ENCODE measurements at places on chromosomes 16 and 17. TPM values are rescaled to one million over a fixed set of nuclear protein-coding genes. Genes with fewer than 3 reads are reported as not detected.

DNA sequence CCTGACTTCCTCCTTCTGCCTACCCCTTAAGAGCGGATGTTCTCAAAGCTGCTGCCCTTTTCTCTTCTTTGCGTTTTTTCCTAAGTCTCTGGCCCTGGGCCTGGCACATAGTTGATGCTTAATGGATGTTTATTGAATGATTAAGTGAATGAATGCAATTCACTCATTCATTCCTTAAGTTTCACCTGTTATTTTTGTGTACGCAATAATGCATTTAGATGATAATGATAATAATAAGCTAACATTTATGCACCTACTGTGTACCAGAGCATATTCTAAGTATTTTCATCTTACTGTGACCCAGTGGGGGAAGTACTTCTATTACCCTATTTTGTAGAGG, 4.4 kb downstream of the CCL5 start:
- no peak for DNase-seq

Gene TBC1D3E
- not detected for total RNA-seq

- DNase-seq = no peak
These were observed 842 bp upstream of the CALB2 start for GRCh38 chr16:71357681-71358080.

- no peak for DNase-seq
These were observed 21.8 kb upstream of the HERPUD1 start for GRCh38 chr16:56910112-56910511.

- no peak for DNase-seq
These were observed 126.6 kb downstream of the ANKRD11 start for GRCh38 chr16:89363621-89364393.

GRCh38 chr16:72935896-72936295, 112.0 kb downstream of the ZFHX3 start:
- DNase-seq = peak; percentile 71

GRCh38 chr17:76560036-76560876, 20.4 kb downstream of the PRCD start:
- DNase-seq = no peak

DNA sequence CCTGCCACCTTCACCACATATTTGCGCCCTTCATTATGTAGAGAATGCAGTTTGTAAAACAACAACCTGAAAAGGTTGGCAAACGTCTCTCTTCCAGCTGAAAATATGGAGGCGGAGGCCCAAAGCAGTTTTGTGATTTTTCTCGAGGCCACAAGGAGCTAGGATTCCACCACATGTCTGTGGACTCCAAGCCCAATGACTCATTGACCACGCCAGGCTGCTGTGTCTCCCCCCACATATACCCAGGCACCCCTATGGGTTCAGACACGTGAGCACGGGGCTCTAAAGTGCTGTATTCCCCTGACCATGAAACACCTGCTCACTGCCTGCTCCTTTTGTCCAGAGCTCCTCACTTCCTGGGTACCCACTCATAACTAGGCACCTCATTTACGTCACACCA, 121.4 kb upstream of the CDH5 start:
- DNase-seq = no peak

- no peak for DNase-seq
These were observed 125.9 kb downstream of the OR1D5 start for GRCh38 chr17:2937331-2938003.

DNA sequence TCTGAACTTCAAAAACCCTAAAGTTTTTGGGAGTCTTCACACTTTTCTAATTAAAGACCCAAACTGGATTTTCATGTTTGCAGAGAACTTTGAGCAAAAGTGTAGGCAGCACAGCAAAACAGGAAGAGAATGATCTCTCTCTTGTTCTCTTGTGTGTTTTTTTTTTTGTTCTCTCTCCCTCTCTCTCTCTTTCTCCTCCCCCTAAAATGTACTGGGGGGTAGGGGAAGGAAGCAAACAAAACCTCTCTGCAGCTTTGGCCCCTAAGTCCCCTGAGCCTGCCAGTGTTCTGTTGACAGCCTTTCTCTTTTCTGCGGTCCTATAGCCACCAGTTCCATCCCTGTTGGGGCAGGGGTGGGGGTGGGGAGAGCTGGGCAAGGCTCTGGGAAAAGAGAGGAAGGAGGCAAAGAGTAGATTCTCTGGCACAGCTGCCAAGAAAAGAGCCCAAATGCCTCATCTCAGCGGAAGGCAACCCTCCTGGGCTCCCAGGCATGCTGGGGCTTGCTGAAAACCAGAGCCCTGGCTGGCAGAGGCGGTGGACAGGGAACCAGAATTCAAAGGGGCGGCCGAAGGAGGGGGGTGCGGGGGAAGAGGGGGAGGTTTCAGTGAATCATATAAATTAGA, 295.3 kb downstream of the SOX9 start:
- DNase-seq = no peak

Gene RANGRF
- total RNA-seq = 46.6 TPM

Gene PRAC1
- not detected for total RNA-seq

DNA sequence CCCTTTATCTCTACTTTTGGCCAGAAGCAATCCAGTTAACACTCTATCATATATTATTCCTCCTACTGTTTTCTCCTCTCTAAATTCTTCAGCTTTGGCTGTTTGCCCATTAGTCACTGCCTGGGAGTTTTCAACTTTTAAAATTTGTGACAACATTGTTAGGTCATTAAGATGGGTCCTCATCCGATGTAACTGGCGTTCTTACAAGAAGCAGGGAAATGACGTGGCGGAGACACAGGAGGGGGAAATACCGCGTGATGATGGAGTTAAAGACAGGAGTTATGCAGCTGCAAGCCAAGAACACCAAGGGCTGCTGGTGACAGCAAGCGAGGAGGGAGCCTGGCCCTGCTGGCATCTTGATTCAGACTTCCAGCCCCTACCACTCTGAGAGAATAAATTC, 34.8 kb upstream of the CPHXL start:
- DNase-seq = no peak

GRCh38 chr17:63647065-63647725, 25.0 kb downstream of the MAP3K3 start:
- no peak for DNase-seq

Gene KCNH4
- not detected for total RNA-seq

DNA sequence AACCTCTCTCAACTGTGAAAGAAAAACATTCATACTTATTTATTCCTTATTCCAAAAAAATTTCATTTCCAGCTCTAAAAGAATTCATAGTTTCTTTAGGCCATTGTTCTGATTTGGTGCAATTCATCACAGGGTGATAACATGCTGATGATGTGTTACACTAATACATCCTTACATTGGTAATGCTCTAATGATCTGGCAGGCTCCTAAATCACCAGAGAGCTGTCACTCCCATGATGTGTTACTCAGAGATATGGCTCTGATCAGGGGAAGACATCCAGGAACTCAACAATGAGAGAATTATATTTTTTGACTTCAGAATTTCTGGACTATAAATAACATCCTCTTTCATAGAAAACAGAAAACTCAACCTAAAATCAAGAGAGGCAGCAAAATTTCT, 209.3 kb downstream of the CHD9NB start:
- DNase-seq = no peak

DNA sequence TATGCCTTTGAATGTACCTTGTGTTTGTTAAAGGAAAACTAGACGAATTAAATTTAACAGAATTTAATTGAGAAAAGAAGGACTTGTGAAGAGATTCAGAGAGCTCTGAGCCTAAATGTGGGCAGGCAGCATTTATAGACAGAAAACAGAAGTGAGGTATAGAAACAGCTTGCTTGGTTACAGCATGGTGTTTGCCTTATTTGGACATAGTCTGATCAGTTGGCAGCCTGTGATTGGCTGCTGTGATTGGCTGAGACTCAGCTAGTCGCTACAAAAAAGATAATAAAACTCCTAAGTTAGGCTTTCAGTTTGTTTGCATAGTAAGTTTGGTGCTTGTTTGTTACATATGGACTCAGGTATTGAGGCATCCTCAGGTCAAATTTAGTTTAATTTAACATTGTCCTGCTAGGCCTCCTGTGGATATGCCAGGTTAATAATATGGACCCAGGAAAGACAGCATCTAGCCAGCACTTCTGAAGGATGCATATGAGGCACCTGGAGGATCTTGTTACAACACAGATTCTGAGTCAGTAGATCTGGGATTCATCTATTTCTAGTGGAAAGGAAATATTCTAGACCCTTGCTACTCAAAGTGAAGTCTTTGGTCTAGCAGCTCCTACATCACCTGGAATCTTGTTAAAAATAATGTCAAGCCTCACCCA, 43.4 kb downstream of the SLFN5 start:
- DNase-seq = no peak

DNA sequence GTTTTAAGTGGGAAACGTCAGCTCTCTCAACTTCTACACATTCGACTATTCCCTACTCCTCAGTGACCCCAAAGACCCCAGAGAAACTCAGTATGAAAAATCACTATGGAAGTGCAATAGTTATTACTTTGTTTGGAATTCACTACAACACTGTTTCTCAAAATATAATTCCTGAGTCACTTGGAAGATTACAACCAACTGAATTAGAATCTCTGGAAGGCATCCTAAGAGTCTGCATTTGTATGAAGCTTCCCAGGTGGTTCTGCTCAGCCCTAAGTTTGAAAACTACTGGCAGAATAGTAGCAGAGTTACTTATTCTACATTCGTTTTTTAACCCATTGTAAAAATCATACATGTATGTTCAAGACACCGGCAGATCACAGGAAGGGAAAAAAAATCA, 525.6 kb downstream of the MAF start:
- no peak for DNase-seq

Gene PSMC5
- 161 TPM for total RNA-seq

DNA sequence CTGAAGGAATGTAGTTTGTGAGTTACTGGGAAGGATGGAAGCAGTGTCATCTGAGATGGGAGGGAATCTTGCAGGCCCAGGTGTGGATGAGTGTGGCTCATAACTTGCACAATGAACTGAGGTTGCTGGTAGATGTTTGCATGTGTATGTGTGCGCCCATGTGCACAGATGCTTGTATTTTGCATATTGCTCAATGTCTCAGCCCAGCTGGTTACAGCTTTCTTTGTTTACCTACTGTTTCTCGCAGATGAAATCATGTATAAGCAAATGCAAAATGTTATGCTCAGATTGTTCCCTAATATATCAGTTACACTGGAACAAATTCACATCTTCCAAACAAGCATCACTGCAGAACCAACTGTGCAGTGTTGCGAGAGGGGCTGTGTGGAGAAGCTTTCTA, 452.2 kb upstream of the EEF2KMT start:
- no peak for DNase-seq

- no peak for DNase-seq
These were observed 14.4 kb downstream of the TTC19 start for GRCh38 chr17:16013943-16014407.

GRCh38 chr17:2195729-2196128, 107.9 kb downstream of the SMG6 start:
- no peak for DNase-seq
